Camera-type eye (tissue), 1 donor: ENCODE measurements at places on chromosomes 1 and 21. TPM values are rescaled to one million over a fixed set of nuclear protein-coding genes. Genes with fewer than 3 reads are reported as not detected.

The SPATA46 gene
- not detected for total RNA-seq

The MFSD2A gene
- total RNA-seq: 3.1 TPM

The IFT25 gene
- 37.8 TPM for total RNA-seq

The SH3BGR gene
- 15.6 TPM for total RNA-seq

The CFAP74 gene
- 0.27 TPM for total RNA-seq

The NBPF10 gene
- 2.0 TPM for total RNA-seq

The TMPRSS2 gene
- 1.9 TPM for total RNA-seq

The RAB25 gene
- 3.6 TPM for total RNA-seq

The CXADR gene
- total RNA-seq: 57.9 TPM

The FMN2 gene
- total RNA-seq: 30.8 TPM

The GALE gene
- 19.2 TPM for total RNA-seq

The CRP gene
- not detected for total RNA-seq

The HSD11B1 gene
- total RNA-seq: 0.77 TPM

The RASSF5 gene
- total RNA-seq: 7.8 TPM

The S100A7A gene
- not detected for total RNA-seq

The TCHH gene
- total RNA-seq: 0.66 TPM

The RGS16 gene
- total RNA-seq: 56.7 TPM

The AMY1C gene
- total RNA-seq: not detected

The ANGPTL3 gene
- total RNA-seq: 0.33 TPM

The ELK4 gene
- total RNA-seq: 25.3 TPM

The ANKRD65 gene
- 8.1 TPM for total RNA-seq

The PEX19 gene
- 99.8 TPM for total RNA-seq

The TDRKH gene
- 12.3 TPM for total RNA-seq

The KIAA0040 gene
- total RNA-seq: 6.8 TPM

The ARHGAP30 gene
- 2.1 TPM for total RNA-seq

The TTC34 gene
- 0.27 TPM for total RNA-seq

The NDC1 gene
- total RNA-seq: 27.8 TPM

The HSPB7 gene
- total RNA-seq: 5.3 TPM

The SPRR5 gene
- total RNA-seq: not detected

The RNU1-1 gene
- total RNA-seq: under 0.01 TPM
